ENCODE measurements at places on chromosomes 2 and 18.

GRCh38 chr2:28469947-28470535 is 25.8 kb upstream of the PLB1 start:
- DNase-seq: no peak

- no peak for DNase-seq
These were observed 6.8 kb downstream of the ADCYAP1 start for GRCh38 chr18:911486-911885.

DNA sequence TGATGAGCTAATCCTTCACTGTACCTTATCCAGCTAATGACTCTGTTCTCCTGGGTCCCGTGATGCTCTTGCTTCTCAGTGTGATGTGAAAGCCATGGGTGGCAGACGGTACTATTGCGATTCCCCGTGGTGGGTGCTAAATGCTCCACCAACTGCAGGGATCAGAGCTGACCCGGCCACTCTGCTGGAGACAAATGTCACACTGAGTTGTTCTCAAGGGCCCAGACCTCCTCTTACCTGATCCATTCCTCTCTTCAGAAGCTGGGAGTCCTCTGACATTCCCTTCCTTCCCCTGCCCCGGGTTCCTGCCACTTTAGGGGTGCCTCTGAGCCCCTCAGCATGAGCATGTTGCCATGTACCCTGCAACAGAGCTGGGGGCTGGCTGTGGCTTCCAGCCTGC is 105.1 kb downstream of the MAPK4 start:
- no peak for DNase-seq

- DNase-seq: peak; percentile 75
These were observed 148.5 kb downstream of the MGAT5 start for GRCh38 chr2:134402410-134402809.

DNA sequence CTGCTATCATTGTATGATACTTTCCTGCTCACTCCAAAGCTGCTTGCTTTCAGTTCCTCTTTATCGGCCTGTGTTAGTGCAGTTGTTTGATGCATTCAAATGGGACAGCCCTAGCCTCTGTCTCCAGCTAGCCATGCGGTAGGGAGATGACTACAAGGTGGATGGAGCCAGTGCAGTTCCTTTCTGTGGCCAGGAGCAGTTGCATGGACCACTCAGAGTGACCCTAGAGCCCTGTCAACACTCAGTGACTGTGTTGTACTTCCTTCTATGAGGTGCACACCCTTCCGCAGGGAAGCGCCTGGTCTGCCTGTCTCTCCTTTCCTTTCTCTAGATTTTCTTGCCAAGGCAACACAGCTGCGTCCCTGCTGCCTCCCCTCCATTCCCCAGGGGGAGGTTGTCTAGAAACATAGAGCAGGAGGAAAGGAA is 33.8 kb downstream of the KCNS3 start:
- DNase-seq: no peak

DNA sequence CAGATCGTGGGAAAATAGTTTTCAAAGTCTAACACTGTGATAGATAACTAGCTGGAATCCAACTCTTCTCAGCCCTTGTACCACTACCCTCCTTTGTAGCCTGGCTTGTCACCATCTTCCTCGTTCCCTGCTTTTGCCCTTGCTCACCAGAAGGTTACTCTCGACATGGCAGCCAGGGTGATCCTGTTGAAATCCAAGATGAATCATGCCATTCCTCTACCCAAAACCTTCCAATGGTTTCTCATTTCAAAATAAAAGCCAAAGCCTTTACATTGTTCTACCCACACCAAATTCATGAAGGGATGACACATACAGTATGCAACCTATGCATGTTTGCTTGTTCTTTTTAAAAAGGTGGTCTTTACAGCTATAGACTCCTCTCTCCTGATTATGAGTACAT is 45.7 kb downstream of the STAT4 start:
- no peak for DNase-seq

- DNase-seq: no peak
These were observed 96.7 kb upstream of the ACAA2 start for GRCh38 chr18:49910019-49910418.

- DNase-seq: peak; percentile 3
These were observed 56.5 kb upstream of the ERBB4 start for GRCh38 chr2:212595036-212595654.

DNA sequence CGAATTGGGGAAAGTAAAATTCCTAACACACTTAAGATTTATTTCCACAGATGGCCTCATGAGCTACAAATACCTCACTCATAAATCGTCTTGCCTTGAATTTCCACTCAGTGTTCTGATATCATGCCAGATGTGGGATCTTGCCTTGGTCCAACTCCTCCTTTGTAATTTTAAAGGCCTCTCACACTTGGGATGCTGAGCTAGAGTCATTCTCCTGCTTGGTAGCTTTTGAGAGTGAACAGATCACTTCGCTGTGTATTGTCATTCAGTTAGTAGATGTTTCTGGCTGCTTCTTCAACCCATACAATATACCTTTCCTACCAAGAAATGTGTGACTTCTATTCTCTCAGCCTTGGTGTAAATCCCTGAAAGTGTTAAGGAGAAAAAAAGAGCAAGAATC is 309.2 kb downstream of the NRXN1 start:
- DNase-seq: no peak

- no peak for DNase-seq
These were observed 31.4 kb upstream of the DUSP2 start for GRCh38 chr2:96176661-96177060.

DNA sequence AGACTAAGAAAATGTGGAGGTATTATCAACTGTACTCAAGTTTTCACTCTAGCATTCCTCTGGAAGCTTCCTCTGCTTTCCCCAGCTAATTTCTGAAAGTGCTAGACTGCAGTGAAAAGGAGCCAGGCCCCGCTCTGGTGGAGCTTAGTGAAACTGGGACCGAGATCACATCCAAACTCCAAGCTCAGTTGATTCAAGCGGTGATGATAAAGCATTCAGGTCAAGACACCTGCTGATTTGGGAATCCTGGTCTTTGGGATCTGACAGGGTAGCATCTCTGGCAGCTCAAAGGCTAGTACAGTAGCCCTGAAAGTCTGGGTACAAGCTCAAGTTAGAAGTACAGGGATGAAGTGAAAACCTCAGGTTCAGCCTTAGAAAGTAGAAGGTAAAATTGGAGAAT is 120.2 kb upstream of the CRIM1 start:
- no peak for DNase-seq

DNA sequence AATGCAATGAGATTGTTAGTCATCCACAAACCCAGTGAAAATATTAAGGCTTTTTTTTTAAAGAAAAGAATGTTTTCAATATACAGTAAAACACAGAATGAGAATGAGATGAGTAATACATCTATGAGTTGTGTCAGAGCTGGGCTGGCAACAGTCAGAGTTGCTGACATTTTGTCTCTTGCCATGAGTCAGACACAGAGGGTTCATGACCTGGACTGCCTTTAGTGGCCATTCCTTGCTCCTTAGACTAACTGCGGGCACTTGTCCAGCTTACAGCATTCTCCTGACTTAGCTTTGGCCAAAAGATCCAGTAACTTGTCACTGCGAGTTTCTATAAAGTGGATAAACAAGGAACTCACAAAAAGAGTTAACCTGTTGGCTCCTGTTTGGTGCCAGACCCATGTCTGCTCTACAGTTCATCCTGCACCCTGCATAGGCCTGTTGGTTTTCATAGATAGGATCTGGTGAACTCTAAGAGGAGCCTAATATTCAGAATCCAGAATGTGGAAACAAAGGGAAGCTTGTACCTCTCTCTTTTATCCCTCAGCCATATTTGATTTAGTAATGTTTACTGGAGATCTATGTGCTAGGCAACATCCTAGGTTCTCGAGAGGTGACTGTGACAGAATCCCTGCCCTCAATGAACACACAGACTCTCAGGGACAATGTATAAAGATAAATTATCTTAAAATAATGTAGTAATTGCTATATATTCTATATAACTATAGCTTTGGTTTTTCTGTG is 391.5 kb upstream of the VWC2L start:
- DNase-seq: peak; percentile 90
